ENCODE measurements at places on chromosomes 2 and 18. TPM values are rescaled to one million over a fixed set of nuclear protein-coding genes. Genes with fewer than 3 reads are reported as not detected.

DNA sequence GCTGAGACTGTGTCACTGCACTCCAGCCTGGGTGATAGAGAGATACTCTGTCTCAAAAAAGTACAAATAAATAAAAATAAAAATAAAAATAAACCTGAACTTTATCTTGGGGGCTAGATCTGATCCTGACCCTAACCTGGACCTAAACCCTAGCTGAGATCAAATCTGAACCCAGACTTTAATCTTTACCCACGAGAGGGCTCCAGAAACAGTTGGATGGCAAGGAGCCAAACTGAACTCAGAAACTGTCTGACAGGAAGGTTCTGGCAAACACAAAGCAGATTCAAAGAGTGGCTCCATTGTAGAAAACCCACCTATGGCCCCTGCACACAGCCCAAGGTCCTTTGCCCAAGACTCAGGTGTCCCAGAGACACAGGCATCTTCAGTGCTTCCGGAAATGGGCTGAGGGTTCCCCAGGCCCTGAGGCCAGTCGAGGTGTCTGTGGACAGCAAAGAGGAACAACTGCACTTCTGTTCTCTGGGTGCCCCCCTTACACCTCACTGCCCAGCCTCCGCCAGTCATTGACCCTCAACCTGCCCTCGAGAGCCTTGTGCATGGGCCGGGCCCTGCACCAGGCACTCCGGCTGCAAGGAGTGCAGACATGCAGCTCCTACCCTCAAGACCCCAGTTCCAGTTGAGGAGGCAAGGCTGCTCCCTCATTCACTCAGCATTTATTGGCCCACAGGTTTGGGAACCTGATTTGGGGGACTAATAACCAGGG, 95.2 kb downstream of the TFCP2L1 start:
- H3K27me3 ChIP-seq: no peaks in the 10 kb centered on the region
- H3K4me1 ChIP-seq: no peaks in the 10 kb centered on the region
- no peak overlapping the region for H3K27ac ChIP-seq
- no peak for DNase-seq
- H3K36me3 ChIP-seq: no peaks in the 10 kb centered on the region

Gene VIT
- 31.4 TPM for total RNA-seq

- no peaks in the 10 kb centered on the region for H3K27me3 ChIP-seq
- H3K4me3 ChIP-seq: no peak overlapping the region
- H3K36me3 ChIP-seq: no peaks in the 10 kb centered on the region
- H3K4me1 ChIP-seq: no peaks in the 10 kb centered on the region
- DNase-seq: no peak
- no peak overlapping the region for H3K27ac ChIP-seq
Observed at GRCh38 chr18:56492136-56492535, 146.3 kb downstream of the TXNL1 start.

GRCh38 chr2:237407700-237408099, 6.3 kb downstream of the COL6A3 start:
- DNase-seq: no peak
- peak overlapping the region; percentile 43 for H3K4me3 ChIP-seq
- peak overlapping the region; percentile 61 for H3K27ac ChIP-seq
- H3K27me3 ChIP-seq: no peaks in the 10 kb centered on the region
- no peaks in the 10 kb centered on the region for H3K36me3 ChIP-seq
- H3K4me1 ChIP-seq: peaks cover 59% of the 10 kb centered on the region

Gene SLC9A4
- total RNA-seq: 1.4 TPM

DNA sequence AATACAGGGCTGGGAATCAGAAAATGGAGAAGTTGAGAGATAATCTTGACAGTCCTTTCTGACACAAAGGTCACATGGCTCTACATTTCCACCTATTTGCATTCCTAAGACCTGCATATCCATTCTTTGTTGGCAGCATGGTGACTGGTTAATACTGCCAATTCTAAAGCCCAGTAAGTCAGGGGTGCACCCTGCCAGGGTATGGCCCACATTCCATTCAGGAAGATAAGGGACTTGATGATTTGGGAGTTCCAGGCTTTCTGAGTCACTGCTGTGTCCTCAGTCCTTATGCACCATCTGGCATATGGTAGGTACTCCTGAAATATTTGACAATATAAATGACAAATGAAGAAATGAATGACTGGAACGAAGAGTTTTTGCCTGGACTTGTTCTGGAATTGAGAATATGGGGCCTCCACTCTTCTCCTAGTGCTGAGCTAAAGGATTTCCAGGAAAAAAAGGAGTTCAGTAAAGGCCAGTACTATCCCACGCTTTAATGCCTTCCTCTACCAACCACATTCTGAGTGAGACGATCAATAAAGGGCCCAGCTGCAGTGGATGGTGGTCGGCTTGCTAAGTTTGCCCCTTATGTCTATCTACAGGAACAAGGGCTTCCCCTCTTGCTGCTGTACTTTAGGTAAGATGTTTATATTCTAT, 31.7 kb upstream of the EIF2AK3 start:
- DNase-seq: no peak
- H3K4me3 ChIP-seq: peak overlapping the region; percentile 30
- H3K36me3 ChIP-seq: no peaks in the 10 kb centered on the region

DNA sequence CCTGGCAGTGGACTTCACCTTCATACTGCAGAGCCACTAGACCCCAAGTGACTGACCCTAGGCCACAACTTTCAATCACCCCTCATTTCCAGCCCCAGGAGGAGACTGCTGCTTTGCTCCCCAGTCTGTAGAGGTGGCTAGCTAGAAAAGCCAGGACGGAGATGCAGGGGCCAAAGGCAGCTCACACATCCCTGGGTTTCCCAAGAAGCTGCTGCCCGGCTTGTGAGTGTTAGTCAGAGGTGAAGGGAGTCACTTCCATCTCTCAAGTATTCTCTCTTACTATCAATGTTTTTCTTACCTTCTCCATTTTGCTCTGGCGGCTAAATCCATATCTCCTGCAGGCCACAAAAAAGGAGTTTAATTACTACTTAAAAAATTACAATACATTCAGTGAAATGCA, 36.2 kb downstream of the CCDC93 start:
- H3K27me3 ChIP-seq: no peaks in the 10 kb centered on the region
- peaks cover 5% of the 10 kb centered on the region for H3K4me1 ChIP-seq
- no peak overlapping the region for H3K27ac ChIP-seq
- no peak for DNase-seq
- H3K36me3 ChIP-seq: peaks cover 27% of the 10 kb centered on the region

Gene ALPP
- not detected for total RNA-seq

GRCh38 chr2:75464348-75464946, 96.3 kb downstream of the EVA1A start:
- no peak for DNase-seq
- H3K27me3 ChIP-seq: no peaks in the 10 kb centered on the region
- H3K4me1 ChIP-seq: no peaks in the 10 kb centered on the region
- H3K27ac ChIP-seq: no peak overlapping the region

Gene CPLX4
- not detected for total RNA-seq

DNA sequence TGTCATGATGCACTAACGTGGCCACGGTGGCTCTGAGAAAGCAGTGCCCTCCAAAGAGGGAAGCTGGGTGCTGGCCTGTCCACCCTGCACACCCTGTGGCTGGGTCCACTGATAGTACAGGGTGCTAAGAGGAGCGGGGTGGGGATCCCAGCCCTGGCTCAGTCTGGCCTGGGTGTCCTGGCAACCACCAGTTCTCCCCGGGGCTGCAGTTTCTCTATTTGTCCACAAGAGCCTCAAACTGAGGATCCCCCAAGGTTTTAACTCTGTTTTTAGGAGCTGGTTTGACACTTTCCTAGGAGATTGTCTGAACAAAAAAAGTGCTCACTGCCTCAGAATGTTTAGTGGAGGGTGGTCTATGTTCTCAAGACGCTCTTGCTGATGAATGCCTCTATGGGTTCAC, 29.0 kb downstream of the EDAR start:
- H3K36me3 ChIP-seq: no peaks in the 10 kb centered on the region
- H3K4me3 ChIP-seq: no peak overlapping the region
- H3K4me1 ChIP-seq: no peaks in the 10 kb centered on the region
- H3K27me3 ChIP-seq: no peaks in the 10 kb centered on the region

Gene ALKAL2
- total RNA-seq: 12.7 TPM

DNA sequence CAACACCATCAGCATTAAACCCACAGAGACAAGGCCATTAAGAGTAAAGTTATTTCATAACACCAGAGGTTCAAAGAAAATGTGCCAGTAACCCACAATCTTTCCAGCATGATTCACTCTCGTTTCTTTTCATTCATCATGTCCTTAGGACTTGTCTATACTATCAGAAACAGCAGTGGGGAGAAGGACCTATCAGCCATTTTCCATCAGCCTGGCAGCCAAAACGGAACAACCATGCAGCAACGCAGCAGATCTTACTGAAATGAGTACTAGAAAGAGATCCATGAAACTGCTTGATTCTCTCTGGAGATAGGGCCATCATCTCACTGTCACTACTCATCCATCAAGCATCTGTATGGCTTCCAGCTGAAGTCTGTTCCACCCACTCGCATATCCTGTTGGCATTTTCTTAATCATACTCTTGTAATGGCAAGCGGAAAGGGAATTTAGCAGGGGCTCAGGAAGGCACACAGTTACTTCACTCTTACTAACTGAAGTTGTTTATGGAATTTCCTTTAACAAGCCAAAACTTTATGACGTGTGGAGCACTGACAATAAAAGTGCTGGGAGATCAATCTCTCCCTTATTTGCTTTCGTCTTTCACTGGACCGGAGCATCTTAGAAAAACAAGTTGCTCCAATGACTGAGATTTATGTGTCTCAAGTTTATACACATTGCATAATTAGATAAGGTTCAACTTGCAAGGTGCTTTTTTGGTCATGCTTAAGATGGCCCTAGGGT, 69.7 kb downstream of the EPHA4 start:
- H3K4me3 ChIP-seq: peak overlapping the region; percentile 41
- no peaks in the 10 kb centered on the region for H3K36me3 ChIP-seq
- DNase-seq: no peak
- no peaks in the 10 kb centered on the region for H3K27me3 ChIP-seq
- H3K27ac ChIP-seq: no peak overlapping the region
- peaks cover 8% of the 10 kb centered on the region for H3K4me1 ChIP-seq

DNA sequence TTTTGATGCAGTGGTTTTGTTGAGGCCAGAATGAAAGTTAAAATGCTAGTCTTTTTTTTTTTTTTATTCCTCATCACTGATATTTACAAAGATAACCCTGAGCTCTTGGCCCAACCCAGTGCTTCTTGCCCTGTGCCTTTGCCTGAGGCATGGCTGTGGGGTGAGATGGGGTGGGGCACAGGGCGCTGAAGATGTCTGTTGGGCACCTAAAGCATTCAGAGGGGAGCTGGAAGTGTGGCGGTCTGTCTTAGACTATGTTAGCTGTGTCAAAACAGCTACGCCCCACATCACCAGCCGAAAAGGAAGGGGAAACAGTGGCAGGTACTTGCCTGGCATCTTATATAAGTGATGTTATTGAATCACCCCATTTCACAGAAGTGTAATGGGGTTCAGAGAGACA, 20.7 kb downstream of the TOGARAM2 start:
- no peaks in the 10 kb centered on the region for H3K36me3 ChIP-seq
- DNase-seq: no peak
- H3K4me3 ChIP-seq: no peak overlapping the region

DNA sequence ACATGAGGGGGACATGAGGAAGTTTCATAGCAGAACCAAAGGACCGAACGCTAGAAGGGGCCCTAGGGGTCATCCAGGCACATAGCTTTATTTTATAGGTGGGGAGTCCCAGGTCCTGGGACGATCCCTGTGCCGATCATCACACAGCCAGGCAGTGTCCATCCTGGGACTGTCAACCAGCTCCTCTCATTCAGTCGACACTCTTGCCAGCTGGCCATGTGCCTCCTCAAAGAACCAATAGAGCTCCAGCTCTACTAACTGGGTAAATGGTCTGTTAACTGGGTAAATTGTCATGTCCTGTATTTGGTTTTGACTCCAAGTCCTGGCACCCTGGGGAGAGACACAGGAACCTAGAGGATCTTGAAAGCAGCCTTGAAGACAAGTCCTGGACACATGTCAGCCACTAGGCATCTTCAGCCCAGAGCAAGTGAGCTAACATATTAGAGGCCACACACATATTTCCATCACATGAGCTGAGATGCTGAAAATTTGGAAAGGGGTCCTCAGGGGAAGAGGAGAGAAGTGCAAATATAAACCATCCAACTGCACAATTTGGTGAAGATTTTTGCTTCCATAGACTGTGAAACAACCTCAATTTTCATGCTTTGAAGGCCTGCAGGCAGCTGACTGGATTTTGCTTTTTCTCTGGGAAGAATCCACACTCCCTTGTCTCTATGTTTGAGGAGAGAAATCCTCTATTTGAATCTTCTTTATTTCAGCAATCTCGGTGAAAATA, 361.1 kb upstream of the SLC14A2 start:
- H3K4me3 ChIP-seq: no peak overlapping the region
- no peak for DNase-seq
- no peaks in the 10 kb centered on the region for H3K36me3 ChIP-seq
- no peaks in the 10 kb centered on the region for H3K27me3 ChIP-seq
- peak overlapping the region; percentile 65 for H3K27ac ChIP-seq

DNA sequence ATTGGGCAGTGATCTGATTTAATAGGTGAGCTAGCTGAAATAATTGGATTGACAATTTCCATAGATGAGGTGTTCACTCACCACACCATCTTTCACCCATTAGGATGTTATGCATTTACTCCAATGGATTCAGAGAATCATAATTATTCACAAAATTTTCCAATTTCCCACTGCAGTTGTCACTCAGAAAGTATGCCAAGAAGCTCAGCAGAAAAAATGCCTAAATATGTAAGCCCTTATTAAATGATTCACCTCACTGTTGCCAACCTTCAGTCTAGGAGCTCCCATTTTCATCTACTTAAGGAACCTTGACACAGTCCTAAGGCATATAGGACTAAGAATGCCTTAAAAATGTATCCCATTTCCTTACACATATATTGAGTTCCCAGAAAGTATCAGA, 94.3 kb downstream of the MBD2 start:
- H3K27ac ChIP-seq: no peak overlapping the region
- no peak for DNase-seq
- H3K4me3 ChIP-seq: no peak overlapping the region
- no peaks in the 10 kb centered on the region for H3K36me3 ChIP-seq
- no peaks in the 10 kb centered on the region for H3K4me1 ChIP-seq
- no peaks in the 10 kb centered on the region for H3K27me3 ChIP-seq

- H3K27me3 ChIP-seq: no peaks in the 10 kb centered on the region
- H3K36me3 ChIP-seq: no peaks in the 10 kb centered on the region
- DNase-seq: no peak
- H3K4me3 ChIP-seq: no peak overlapping the region
Observed at GRCh38 chr18:62925031-62925688, 209.8 kb downstream of the PHLPP1 start.

Gene ACTR2
- 131 TPM for total RNA-seq

- no peak overlapping the region for H3K27ac ChIP-seq
- no peak overlapping the region for H3K4me3 ChIP-seq
- H3K4me1 ChIP-seq: peaks cover 65% of the 10 kb centered on the region
- no peaks in the 10 kb centered on the region for H3K36me3 ChIP-seq
Observed at GRCh38 chr2:205760157-205760556, 77.9 kb downstream of the NRP2 start.

GRCh38 chr2:9754532-9754887, 88.8 kb upstream of the TAF1B start:
- no peaks in the 10 kb centered on the region for H3K36me3 ChIP-seq
- peaks cover 10% of the 10 kb centered on the region for H3K4me1 ChIP-seq
- no peak overlapping the region for H3K27ac ChIP-seq
- no peaks in the 10 kb centered on the region for H3K27me3 ChIP-seq

Gene INHBB
- total RNA-seq: 19.4 TPM

Gene CFC1
- total RNA-seq: not detected

Data from thoracic aorta (tissue), 2 donors.